Omental fat pad (tissue), 4 donors: ENCODE measurements at places on chromosomes 4 and X. TPM values are rescaled to one million over a fixed set of nuclear protein-coding genes. Genes with fewer than 3 reads are reported as not detected.

The CT45A6 gene
- total RNA-seq: not detected

GRCh38 chr4:24858026-24858425, 54.8 kb downstream of the CCDC149 start:
- no peak for DNase-seq

DNA sequence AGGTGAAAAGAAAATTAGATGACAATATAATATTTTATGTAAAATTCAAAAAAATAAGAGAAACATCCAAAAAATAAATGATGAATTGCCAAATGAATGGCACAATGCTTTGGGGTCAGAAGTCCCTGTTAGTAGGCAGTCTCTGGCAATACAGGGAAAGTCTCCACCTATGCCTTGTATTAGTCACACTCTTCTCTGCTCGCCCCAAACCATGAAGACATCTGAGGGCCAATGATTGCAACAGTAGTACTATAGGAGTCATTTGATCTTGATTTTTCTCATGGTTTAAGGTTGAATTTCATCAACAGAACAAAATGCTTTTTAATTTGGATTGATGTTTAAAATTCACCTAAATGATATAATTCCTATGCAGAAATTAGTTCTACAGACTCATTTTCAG, 3.9 kb upstream of the PRSS12 start:
- no peak for DNase-seq

DNA sequence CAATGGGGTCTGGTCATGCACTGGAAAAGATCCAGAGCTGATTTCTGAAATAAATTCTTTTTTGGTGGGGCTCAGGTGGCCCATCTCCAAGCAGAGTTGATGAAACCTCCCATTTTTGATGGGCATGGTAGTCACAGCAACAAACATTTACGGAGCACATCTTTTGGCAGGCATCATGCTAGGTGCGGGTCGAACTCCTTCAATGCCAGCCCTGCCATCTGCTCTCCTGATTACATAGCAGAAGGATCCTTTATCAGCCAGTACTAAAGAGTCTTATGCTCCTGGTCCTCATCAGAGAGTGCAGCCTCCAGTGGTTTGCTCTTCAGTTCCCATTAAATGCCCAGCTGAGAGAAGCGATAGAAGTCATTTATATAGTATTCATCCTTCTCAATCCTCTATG, 121.7 kb downstream of the GRXCR1 start:
- DNase-seq: no peak

GRCh38 chr4:170743633-170744032, 653.9 kb upstream of the AADAT start:
- no peak for DNase-seq

DNA sequence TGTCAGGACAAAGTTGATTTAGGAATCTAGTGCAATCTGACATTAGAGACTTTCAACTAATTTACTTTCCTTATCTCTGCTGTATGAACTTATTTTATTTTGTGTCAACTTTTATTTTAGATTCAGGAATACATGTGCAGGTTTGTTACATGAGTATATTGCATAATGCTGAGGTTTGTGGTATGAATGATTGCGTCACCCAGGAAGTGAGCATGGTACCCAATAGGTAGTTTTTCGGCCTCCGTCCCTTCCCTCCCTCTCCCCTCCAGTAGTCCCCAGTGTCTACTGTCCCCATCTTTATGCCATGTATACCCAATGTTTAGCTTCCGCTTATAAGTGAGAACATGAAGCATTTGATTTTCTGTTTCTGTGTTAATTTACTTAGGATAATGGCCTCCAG, 68.7 kb upstream of the TEX13D start:
- DNase-seq: no peak

- DNase-seq: no peak
These were observed 334.4 kb downstream of the SPRY1 start for GRCh38 chr4:123731035-123731434.

GRCh38 chrX:2840961-2841360, 12.2 kb downstream of the GYG2 start:
- no peak for DNase-seq

DNA sequence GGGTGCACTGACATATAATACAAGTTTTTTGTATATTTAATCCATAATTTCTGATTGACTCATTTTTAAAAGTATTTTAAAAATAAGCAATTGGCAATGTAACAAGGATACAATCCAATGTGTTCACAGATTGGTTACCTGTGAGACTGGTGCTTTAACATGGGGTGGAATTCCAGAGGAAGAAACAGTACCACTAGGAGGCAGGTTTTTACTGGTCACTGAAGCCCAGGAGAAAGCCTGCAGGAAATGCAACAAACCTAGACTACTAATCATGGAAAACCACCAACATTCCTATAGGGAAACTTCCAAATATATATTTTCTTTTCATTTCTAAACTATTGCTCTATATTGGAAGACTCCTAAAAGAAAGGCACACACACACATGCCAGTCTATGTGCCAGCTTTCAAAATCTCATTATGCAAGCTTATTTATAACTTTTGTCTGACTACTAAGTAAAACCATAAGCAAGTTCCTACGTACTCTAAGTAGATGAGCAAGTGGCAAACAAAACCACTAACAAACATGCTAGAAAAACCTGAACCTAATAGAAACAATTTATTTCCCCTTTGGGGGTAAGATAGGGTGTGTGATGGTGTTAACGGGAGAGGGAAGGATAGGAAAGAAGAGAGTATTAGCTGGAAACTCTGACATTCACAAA, 19.2 kb downstream of the G3BP2 start:
- DNase-seq: no peak

- DNase-seq: no peak
These were observed 2.0 kb downstream of the DAPP1 start for GRCh38 chr4:99818661-99819060.
